NCI-H187 treated with DMSO at 0.1 percent for 48 hours (cell line): ENCODE measurements at places on chromosomes 3 and 15.

GRCh38 chr3:23795096-23795495 lies 10.7 kb upstream of the UBE2E1 start:
- no peak for DNase-seq

GRCh38 chr3:155741603-155742002 lies 3.3 kb downstream of the PLCH1 start:
- no peak for DNase-seq

DNA sequence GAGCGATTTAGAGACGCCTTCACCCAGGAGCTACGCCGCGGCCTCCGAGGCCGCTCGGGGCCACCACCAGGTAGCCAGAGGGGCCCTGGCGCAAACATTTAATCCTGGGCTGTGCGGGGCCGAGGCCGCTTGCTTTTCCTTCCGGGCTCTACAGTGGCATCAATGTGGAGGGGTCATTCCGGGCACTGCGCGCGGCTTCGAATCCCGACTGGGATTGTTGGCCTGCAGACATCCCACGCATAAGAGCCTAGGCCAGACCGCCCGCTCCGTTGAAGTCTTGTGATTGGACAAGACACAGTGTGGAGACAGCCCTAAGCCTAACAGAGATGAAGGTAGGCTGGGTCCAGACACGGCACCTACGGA lies 568 bp upstream of the NCBP2 start:
- no peak for DNase-seq

- DNase-seq: no peak
These were observed at the start of gene CYP1A1 for GRCh38 chr15:74725225-74725774. TSS of gene CYP1A1 (minus strand) at chr15:74725528. CDS start at chr15:74723097, 2,431 bp downstream.

DNA sequence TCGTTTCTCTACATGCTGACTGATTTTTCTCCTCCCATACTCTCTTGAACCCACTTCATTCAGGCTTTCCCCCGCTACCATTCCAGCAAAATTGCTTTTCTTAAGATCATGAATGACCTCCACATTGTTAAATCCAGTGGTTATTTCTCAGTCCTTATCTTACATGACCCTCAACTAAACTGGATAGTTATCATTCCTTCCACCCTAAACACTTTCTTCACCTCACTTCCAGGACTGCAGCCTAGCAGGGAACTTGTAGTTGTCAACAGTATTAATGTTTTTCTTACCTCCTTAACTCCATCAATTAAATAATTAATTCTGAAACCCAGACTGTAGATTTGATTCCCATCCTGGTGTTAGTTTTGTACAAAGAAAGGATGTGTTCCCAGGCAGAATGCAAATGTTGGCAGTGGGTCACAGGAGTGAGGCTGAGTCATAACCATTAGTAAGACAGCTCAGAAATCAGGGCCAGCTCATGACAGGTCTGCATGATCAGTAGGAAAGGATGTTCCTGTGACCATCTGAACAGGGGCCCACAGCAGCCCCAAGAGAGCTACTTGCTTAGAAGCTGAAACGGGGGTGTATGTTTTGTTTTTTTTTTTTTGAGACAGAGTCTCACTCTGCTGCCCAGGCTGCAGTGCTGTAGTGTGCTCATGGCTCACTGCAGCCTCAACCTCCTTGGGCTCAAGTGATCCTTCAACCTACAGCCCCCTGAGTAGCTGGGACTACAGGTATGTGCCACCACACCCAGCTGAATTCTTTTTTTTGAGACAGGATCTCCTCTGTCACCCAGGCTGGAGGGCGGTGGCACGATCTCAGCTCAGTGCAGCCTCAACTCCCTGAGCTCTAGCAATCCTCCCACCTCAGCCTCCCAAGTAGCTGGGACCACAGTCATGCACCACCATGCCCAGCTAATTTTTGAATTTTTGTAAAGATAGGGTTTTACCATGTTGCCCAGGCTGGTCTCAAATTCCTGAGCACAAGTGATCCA lies 9.1 kb downstream of the BCL2L10 start:
- no peak for DNase-seq

GRCh38 chr3:21979706-21980105 lies 228.7 kb upstream of the ZNF385D start:
- DNase-seq: no peak

GRCh38 chr3:15268033-15268631 lies 62.1 kb downstream of the CAPN7 start:
- no peak for DNase-seq

DNA sequence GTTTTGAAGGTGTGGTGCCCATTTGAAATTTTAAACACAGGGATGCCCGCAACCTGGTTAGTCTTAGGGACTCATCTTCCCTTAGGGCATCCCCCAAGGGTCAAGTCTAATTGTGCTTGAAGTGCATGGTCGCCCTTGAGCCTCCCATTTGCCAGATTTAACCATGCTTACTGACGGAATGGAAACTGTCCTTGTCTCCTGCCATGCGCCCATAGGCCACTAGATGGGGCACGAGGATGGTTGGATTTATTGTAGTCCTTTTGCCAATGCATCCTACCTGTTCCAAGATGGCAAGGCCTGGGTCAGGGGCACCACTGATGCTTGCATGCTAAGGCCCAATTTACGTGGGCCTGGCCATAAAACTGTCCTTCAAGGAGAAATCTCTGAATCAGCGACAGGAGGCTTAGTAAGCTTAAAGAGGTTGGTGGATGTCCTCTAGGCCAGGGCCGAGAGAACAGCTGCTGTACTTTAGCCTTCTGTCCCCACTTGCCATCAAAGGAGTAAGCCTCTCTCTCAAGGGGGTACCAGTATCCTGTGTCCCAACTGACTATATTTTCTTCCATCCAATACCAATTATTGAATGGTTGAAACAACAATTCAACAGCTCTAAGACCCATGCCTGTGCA lies 355.4 kb downstream of the OTOL1 start:
- no peak for DNase-seq

GRCh38 chr3:73530022-73530396 lies 94.7 kb downstream of the PDZRN3 start:
- no peak for DNase-seq

GRCh38 chr3:58296269-58296668 lies 9.8 kb upstream of the RPP14 start:
- DNase-seq: no peak

- DNase-seq: no peak
These were observed 146.9 kb upstream of the GADL1 start for GRCh38 chr3:31041161-31041978.

DNA sequence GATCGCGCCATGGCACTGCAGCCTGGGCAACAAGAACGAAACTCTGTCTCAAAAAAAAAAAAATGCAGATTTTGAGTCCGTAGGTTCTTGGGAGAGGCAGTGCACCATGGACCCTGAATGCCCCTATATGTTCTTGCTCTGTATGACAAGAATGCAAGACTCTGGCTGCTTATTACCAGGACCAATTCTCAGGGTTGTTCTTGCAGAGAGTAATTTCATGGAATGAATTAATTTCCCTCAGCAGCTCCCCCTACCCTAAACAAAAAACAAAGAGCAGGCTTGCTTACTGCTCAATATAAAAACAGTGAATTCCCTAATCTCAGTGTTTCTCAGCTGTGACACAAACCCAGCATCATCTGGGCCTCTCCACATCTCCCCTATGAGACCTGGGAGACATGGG lies 20.5 kb upstream of the DYNC1LI1 start:
- DNase-seq: no peak

DNA sequence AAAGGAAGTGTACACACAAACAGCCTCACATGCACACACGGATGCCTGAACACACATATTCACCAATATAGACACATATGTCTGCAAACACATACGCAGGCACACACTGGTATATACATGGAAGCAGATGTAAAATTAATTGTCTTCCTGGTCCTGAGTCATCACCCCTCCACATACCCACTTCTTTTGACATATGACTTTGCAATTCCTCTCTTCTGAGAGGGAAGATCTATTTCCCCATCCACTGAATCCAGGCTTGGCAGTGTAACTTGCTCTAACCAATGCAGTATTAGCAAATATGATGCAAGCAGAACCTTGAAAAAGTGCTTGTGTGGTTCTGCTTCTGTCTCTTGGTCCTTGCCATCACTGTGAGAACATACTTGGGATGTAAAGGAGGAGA lies 76.8 kb upstream of the HRH1 start:
- DNase-seq: no peak

DNA sequence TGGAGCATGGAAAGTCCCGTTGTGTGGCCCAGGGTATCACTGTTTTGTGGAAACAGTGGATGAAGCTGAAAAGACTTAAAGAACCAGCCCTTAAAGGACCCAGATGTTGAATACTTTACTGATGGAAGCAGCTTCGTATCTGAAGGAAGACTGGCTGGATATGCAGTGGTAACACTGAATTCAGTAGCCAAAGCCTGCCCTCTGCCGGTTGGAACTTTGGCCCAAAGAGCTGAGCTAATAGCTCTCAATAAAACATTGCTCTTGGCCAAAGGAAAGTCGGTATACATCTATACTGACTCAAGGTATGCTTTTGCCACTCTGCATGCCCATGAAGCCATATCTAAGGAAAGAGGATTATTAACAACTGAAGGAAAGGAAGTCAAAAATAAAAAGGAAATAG lies 885.4 kb downstream of the PDCD6IP start:
- no peak for DNase-seq

- no peak for DNase-seq
These were observed 39.3 kb downstream of the BDH1 start for GRCh38 chr3:197516517-197516889.

- no peak for DNase-seq
These were observed 726.6 kb upstream of the NAALADL2 start for GRCh38 chr3:174132421-174133042.

DNA sequence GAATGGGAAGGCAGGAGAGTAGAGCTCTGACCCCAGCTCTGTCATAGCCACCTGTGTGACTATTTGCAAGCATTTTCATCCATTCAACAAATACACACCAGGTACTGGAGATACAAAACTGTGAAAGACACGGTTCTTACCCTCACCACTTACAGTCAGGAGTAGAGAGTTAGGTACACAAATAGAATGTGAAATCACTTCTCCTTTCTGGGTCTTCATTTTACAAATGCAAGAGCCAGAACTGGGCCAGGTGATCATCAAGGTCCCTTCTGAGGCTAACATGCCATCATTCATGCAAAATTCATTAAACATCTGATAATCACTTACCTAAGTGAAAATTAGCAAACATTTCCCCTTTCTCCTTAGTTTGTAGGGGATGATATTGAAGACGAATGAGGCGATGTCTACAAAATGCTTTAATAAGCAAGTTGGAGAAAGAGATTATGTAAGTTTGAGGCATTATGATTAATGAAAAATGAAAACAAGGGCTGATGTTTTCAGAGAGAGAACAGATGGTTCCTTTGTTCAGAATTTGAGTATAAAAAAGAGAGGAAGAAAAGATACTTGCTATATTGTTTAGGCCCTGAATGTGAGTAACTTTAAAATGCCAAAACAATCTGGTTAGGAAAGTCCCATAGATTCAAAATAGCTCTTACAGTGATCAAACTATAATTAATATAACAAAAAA lies 88.6 kb downstream of the LPP start:
- DNase-seq: no peak

- no peak for DNase-seq
These were observed 216.2 kb upstream of the THBS1 start for GRCh38 chr15:39364721-39365120.

DNA sequence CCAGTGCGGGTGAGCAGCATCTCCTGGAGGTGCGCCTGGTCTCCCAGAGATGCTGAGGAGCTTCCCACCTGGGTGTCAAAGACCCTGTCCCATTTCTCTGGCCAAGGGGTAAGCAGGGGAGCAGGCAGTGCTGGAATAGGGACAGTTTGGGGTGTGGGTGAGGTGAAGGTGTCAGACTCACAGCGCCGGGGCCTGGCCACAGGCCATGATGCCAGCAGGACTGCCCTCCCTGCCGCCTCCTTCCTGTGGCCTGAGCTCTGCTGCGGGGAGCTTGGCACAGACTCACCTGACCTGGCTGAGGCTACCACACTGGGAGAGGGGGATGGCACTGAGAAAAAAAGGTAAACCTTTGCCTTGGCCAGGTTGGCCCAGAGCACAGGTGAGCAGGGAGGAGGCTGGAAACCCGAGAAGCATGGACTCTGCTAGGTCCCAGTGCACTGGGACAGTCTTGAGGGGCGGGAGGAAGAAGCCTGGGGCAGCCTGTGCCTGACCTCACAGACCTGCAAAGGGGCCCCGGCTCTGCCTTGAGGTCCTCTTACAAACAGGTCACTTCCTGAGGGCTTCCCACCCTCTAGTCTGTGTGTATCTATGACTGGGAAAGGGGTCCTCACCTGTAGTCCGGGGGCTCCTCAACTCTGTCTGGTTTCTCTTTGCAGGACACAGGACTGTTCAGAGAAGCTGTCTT lies 28.2 kb downstream of the GRAMD2A start:
- no peak for DNase-seq

DNA sequence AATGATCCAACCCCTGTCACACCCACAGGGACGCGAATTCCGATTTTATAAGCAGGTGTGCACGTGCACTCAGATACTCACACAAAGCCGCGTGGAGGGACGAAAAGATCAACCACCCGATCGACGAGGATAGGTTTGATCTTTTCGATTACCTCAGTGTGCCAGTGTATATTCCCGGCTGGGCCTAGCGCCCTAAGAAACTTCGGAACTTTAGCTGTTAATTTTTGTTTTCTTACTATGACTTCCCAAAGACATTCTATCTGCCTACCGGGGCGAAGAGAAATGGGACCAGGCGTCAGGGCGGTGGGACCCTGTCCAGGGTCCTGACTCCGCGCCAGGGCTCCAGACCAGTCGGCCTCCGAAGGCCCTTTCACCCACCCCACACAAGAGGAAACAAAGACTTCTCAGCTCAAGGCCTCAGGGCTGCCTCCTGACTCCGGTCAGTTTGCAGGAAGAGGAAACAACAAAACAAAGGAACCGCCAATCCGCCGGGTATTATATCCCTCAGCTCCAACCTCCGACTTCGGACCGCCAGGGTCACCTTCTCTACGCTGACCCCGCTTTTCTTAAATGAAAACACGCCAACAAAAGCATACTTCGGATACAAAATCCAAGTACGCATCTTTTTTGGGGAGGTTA lies 6.8 kb downstream of the ONECUT1 start:
- DNase-seq: no peak

DNA sequence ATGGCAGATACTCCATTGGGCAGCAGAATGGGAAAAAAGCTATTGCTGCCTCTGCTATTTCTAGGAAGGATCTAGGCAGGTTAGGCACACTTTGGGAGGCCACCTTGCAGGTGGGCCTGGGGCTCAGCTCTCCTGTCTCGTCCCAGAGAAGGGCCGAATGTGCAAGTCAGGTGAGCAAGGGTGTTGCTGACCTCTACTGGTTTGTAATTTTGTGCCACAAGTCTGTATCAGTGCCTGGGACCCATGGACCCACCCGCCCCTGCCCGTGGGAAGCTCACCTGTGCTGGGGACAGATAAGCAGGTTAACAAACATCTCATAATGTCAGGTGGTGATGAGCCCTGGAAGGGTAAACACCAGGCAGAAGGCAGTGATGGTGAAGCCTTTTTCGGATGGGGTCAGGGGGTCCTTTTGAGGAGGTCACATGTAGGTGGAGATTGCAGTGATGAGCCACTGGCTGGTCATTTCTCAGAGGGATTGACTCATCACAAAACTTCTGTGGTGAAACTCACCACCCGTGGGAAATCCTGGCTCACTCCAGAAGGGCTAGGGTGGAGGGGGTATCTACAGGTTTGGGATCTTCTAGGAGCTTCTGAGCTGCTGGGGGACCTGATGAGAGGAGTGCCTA lies 161.3 kb downstream of the KLF13 start:
- DNase-seq: no peak

GRCh38 chr3:77042882-77043281 lies 3.0 kb downstream of the ROBO2 start:
- DNase-seq: no peak

GRCh38 chr3:57659004-57659673 lies 33.7 kb downstream of the DENND6A start:
- DNase-seq: no peak

GRCh38 chr3:18223571-18223970 lies 201.6 kb downstream of the SATB1 start:
- DNase-seq: no peak
